Heart right ventricle (tissue), 16 donors: ENCODE measurements at places on chromosomes 7 and 10. TPM values are rescaled to one million over a fixed set of nuclear protein-coding genes. Genes with fewer than 3 reads are reported as not detected.

The MALRD1 gene
- total RNA-seq: 0.39 TPM

The SPDYE6 gene
- total RNA-seq: not detected

The HELLS gene
- total RNA-seq: 2.0 TPM

The POM121L12 gene
- not detected for total RNA-seq

The AKR1B15 gene
- not detected for total RNA-seq

The LGI1 gene
- total RNA-seq: not detected

The H2BK1 gene
- not detected for total RNA-seq

The COMMD3 gene
- total RNA-seq: 80.6 TPM

The VIPR2 gene
- total RNA-seq: 16.1 TPM

The LRRC18 gene
- 0.18 TPM for total RNA-seq
